ENCODE measurements at places on chromosomes 5 and 9.

GRCh38 chr9:85510830-85511504 lies 230.8 kb downstream of the AGTPBP1 start:
- DNase-seq = no peak

GRCh38 chr5:133552925-133553525 lies 59.3 kb downstream of the FSTL4 start:
- peak; percentile 70 for DNase-seq

- DNase-seq = no peak
These were observed 68.7 kb downstream of the SHB start for GRCh38 chr9:38000332-38000731.

- DNase-seq = no peak
These were observed 381.2 kb upstream of the RORB start for GRCh38 chr9:74115976-74116375.

- DNase-seq = no peak
These were observed 178.0 kb upstream of the PPP1R26 start for GRCh38 chr9:135301271-135302263.

DNA sequence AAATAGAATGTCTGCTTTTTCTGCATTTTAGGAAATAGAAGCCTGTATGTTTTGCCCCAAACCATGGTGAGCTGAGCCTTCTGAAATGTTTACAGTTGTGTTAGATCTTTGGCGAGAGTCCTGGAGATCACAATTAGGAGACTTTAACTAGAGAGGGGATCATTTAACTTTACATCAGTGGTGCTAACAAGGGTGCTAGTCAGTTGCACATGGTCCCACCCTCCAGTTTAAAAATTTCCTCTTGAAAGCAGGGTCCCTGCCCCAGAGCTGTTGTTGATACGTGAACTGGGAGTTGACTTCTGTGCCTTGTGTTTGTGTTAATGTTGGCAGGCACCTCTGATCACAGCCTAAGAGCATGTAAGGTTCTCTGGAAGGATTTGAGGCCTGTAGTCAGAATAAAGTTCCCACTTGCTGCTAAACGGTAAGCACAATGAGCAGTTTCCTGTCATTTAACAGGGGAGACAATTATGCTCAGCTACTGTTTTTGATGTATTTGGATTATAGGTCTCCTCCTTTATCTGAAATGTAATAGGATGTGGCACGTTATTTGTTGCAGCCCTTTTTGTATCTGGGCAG lies 43.7 kb downstream of the RASGRF2 start:
- no peak for DNase-seq

DNA sequence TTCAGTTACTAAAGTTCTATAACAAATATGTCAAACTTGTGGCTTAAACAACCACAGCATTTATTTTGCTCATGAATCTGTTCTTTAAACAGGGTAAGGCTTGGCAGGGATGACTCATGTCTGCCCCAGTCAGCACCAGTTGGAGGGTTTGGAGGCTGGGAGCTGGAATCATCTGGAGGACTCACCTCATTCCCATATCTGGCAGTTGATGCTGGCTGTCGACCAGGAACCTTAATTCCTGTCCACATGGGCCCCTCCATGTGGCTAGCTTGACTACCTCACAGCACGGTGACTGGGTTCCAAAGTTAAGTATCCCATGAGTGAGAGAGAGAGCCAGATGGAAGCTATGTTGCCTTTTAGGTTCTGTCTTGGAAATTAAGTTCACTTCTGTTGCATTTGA lies 13.8 kb upstream of the CCL28 start:
- no peak for DNase-seq

DNA sequence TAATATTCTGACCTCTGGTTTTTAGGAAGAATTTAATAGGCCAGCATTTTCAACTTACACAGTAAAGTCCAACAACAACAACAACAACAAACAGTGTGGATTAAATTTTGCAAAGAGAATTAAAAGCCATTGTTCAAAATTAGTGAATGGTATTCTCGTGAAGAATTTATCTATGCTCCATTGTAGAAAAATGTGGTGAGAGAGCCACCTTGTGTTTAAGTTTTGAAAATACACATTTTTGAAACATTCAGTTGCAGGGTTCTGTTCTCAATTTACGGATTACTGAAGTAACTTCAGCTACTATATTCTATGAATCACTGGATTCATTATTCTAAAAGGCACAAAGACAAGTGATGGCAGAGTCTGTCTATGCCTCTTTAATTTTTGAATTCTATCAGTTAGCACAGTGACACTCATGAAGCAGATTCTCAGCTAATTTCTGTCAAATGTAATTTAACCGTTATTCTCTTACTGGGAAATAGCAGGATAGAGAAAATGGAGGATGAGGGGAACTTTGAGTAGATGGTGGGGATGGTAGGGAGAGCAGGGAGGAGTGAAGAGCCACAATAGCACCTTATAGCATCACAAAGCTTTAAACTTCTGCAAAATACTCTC lies 11.0 kb downstream of the CCDC152 start:
- peak; percentile 73 for DNase-seq

DNA sequence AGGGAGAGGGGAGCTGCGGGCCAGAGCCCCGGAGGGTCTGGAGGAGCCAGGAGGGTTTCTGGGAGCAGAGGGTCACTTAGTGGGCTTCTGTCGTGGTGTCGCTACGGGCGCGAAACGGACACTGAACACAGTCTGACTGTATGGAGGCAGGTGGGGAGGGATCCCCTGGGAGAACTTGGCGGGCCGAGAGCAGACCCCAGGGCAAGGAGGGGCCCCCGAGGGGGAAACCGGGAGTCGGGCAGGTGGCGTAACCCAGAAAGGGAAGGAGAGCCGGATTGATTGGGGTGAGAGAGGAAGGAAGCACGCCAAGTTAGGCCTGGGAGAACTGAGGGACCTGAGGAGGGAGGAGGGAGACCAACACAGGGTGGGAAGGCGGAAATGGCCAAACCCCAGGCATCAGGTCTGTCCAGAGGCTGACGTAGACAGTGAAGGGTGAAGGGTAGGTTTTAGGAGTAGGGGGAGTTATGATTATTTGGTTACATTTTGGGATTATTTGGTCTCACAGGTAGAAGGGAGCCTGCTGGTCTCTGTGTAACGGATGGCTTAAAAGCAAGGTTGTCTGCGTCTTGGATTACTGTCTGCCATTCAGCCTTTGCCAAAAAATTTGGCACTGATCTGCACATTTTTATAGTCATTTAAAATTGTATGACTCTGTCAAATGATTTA lies 3.3 kb upstream of the MSMP start:
- DNase-seq = peak; percentile 82

DNA sequence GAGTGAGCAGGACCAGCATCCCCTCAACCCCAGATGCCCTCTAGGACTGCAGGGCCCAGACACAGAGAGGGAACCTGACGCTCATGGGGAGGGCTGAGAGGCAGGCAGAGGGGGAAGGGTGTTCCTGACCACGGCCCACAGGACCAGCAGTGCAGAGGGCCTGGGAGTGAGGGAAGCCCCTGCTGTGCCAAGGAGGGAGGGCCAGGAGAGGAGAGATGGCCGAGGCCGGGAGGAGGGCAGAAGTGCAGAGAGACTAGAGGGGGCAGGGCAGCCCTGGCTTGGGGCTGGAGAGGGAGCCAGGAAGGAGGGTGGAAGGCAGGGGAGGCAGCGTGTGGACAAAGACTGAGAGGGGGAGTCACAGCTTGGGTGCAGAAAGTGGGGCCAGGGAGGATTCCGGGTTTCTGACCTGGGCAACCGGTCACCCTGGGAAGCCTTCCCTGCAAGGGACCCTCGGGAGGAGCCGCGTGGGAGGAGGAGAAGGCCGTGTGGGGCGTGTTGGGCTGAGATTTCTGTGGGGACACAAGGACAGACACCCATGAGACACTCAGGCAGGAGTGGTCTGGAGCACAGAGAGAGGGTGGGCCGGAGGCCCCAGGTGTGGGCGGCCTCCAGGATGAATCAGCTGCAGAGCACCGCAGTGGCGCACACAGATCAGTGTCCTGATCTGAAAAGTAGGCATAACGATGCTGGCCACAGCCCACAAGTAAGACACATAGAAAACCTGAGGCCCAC lies 117.5 kb downstream of the ADAMTS2 start:
- no peak for DNase-seq

DNA sequence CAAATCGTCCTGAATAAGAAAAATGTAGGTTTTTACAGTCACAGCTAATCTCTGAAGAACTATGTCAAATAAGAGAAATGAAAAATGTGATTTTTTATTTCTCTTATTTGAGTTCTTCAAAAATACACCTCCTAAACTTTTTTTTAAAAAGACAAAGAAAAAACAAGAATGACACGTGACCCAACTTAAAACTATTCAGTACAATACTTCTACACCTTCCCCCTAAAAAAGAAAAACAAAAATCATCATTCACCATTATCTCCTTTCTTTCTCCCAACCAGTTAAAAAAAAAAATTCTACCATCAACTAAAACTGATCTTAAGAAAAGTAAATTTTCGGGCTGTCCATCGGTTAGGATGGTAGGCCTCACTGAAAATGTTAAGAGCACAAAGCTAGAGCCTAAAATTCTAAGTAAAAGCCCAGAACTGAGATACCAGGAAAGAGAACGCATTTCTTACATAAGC lies 2.1 kb downstream of the RNF145 start:
- DNase-seq = no peak

Measured in eye (tissue), 1 donor.